ENCODE measurements at places on chromosomes 13 and 19. TPM values are rescaled to one million over a fixed set of nuclear protein-coding genes. Genes with fewer than 3 reads are reported as not detected.

The TMEM86B gene
- total RNA-seq: 4.3 TPM

The LACC1 gene
- total RNA-seq: 2.6 TPM

The CYP2A13 gene
- not detected for total RNA-seq

The ZNF772 gene
- 1.6 TPM for total RNA-seq

The ECSIT gene
- total RNA-seq: 30.7 TPM

The KLF16 gene
- total RNA-seq: 19.6 TPM

The TLE6 gene
- 5.0 TPM for total RNA-seq

The SULT2A1 gene
- total RNA-seq: not detected

The MAP4K1 gene
- total RNA-seq: 0.53 TPM

The LRRC63 gene
- not detected for total RNA-seq

The ELOF1 gene
- total RNA-seq: 89.9 TPM

The GGN gene
- total RNA-seq: 0.17 TPM

The C1QTNF9 gene
- not detected for total RNA-seq

The CYP2A6 gene
- not detected for total RNA-seq

The PEAK3 gene
- not detected for total RNA-seq

The NLRP11 gene
- total RNA-seq: not detected

The PRRG2 gene
- total RNA-seq: 0.54 TPM

The VN1R2 gene
- not detected for total RNA-seq

The FBXO27 gene
- total RNA-seq: 6.0 TPM

The ZNF865 gene
- 7.2 TPM for total RNA-seq

The FBXO17 gene
- 86.0 TPM for total RNA-seq
